ENCODE measurements at places on chromosomes 12 and 14.

- no peak for DNase-seq
Measured at GRCh38 chr12:31474751-31475150, 116.2 kb downstream of the DENND5B start.

DNA sequence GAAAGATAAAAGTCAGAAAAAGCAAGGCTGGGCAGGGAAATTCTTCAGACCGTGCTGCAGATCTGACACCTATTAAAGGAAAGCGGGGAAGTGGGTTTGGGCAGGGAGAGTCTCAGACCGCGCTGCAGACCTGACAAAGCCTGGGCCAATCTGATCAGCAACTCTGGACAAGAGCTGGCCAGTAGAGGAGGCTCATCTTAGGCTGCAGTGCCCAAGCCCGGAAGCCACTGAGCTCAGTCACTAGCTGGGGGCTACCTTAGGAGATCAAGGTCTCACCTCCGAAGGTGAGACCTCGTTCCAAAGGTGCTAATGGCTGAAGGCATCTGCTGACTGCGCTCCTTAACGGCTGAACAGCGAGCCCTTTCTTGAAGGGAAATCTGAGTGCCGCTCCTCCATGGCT, 60.2 kb downstream of the SINHCAF start:
- DNase-seq, result no peak

DNA sequence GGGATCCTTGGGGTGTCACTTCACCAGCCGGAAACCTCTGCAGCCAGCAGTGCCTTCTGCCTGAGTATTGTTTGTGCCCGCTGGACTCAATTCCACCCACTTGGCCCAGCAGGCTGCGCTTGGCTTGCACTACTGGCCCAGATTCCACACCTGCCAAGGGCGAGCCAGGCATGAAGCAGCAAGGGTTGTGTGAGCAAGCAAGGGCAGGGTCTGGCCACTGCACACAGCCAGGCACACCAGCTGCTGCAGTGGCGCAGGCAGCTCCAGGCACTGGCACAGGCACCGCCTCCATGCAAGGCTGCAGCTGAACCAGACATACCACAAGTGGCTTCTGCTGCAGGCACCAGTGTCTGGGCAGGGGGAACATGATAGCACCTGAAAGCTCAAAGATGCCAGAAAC, 99.5 kb downstream of the NUAK1 start:
- DNase-seq, result no peak

GRCh38 chr14:19918553-19919264, 1.7 kb upstream of the OR4K5 start:
- no peak for DNase-seq

DNA sequence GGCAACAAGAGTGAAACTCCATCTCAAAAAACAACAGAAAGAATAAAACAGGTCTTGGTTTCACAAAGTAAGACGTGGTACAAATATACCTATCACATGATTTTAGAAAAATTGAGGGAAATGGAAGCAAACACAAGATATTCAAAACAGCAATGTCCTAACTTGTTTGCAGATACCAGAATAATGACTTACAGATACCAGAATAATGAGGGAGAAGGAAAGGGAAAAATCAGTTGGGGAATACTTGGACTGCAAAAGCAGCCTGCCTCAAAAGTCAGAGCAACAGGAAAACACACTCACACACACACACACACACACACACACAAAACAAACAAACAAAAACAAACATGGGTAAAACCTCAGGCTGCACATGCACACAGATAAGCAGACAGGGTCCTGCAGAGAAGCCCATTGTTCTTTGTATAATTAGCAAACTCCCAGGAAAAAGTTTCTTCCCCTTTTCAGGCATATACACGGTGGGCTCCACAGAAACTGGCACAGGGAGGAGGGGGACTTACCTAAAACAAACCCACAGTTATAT, 65.7 kb upstream of the CAPRIN2 start:
- DNase-seq, result no peak

GRCh38 chr14:59687663-59688062, 111.1 kb upstream of the CCDC175 start:
- no peak for DNase-seq

DNA sequence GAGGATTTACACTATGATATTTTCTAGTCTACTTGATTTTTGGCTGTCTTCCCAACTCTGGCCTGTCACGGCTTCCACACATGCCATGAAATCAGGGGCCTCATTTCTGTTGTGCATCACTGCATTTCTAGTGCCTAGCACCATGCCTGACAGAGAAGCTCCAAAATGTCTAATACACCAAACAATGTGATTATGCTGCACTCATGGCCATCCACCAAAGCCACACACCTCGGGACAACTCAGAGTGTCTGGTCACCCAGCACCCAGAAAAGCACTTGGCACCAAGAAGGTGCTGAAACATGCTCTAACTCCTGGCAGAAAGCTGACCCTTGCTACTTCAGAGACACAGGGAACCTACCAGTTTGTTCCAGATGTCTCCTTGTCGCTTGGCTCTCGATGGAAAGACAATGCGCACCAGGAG, 11.3 kb downstream of the GCN1 start:
- peak; percentile 32 for DNase-seq

DNA sequence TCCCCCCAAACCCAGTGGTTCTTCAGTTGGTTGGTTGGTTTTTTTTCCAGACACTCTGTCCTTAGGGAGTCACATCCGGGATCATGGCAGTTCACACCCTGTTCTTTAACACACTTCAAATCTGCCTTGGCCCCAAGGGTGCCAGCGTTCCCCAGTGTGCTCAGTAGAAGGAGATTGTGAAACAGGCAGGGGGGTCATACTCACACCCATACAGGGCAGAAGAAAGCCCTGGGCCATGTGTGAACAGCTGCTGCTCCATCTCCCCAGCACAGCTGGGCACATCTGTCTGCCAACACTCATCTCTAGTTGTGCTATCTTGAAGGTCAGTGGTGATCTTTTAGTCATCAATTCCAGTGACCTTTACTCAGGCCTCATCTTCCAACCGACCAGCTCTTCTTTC, 64.4 kb upstream of the FUT8 start:
- DNase-seq, result no peak

DNA sequence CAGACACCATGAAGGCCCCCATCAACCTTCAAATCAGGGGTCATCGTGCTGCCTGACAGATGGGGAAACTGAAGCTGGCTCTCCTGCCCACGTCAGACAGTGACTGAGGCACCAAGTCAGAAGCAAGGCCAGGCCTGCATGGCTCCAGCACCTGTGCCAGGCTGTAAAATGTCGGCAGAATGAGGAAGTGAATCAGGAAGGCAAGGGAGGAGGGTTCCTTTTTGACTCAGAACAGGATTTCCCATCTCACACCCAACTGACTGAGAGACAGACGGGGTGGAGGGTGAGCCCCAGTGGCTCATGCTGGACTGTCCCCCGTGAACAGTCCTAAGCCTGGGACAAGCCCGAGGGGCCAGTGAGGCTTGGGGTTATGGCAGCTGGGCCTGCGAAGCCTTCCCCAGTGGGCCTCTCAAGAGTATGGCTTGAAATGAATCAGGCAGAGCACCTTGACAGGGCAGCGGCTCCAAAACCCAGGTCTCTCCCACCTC, 20.9 kb downstream of the SYNE3 start:
- no peak for DNase-seq

GRCh38 chr14:75170772-75171171, 5.6 kb downstream of the TMED10 start:
- DNase-seq, result peak; percentile 33

DNA sequence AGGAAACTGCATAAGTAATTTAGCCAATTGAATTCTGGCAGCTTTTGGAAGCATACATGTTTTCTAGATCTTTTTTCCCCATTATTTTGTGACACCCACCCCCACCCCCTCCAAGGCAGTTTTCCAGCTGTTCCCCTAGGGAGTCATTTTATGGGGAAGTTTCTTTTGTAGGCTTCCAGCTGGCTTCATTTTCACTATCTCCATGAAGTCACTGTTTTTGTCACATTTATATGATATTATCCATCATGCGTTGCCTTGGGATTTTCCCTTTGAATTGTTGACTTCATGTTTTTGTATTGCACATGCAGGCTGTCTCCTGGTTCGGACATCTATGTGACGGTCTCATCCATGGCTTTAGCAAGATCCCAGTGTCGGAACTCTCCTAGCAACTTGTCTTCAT, 233.6 kb upstream of the RGS6 start:
- no peak for DNase-seq

- no peak for DNase-seq
Measured at GRCh38 chr12:124780336-124780735, 83.3 kb downstream of the SCARB1 start.

GRCh38 chr14:24430682-24431568, 1.2 kb downstream of the KHNYN start:
- peak; percentile 60 for DNase-seq

DNA sequence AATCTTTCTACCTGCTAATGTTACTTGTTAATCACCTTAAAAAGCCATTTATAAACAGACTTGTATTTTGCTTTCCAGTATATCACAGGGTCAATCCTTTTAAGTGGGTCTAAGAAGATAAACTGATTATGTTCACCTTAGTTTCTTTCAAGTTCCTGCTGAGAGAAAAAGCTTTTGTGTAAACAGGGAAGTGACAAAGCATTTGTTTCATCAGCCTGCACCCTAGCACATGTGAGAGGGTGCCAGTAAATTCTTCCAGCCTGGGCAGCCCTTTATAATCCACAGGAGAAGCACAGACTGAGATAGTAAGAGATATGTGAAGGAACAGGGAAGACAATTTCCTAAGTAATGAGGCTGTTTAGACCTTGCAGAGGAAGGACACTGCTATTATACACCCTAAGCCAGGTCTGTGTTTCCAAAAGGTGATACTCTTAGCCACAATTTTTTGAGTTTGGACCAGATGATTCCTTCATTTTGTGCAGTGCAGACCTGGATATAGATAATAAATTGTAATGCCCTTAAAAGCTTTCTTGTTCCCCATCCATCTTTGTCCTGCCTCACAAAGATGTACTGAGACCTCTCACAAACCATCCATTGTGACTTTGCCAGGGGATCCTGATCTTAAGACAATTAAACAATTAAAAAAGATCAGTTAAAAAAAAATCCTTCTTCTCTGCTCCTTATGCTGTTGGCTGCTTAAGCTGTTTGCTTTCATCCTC, 150.7 kb downstream of the KTN1 start:
- no peak for DNase-seq

GRCh38 chr14:100398044-100398443, 74.9 kb downstream of the SLC25A47 start:
- DNase-seq, result no peak

DNA sequence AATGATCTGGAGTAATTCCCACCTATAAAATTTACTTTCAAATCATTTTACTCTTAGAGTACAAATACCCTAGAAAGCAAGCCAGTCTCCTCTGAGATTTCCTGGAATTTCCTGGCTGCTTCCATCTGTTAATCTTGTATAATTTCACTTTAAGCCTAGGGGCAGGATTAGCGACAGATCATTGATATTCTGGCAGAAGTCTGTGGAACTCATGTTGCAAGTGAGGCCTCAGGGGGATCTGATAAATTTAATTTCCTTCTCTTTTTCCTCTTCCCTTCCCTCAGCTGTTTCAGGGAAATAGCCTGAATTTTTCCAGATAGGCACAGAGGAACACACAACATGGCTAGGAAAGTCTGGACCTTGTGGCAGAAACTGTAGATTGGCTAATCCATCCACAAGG, 5.9 kb upstream of the KRT6A start:
- no peak for DNase-seq

DNA sequence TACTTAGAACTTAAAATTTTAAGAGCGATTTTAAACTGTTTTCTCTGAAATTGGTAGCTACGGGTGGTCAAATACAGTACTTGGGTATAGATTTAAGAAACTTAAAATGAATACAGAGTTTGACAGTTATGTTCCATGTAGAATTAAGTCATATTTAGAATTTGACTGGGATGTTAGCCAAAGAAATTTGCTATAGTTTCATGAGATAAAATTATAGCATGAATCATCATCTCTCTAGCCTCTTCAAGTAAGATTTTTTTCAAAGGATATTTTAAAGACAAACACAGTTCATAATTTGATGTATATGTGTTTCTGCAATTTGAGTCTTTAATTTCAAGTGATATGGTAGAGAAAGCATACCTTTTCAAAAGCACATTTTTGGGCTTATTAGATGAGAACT, 41.0 kb downstream of the ZCRB1 start:
- peak; percentile 16 for DNase-seq

DNA sequence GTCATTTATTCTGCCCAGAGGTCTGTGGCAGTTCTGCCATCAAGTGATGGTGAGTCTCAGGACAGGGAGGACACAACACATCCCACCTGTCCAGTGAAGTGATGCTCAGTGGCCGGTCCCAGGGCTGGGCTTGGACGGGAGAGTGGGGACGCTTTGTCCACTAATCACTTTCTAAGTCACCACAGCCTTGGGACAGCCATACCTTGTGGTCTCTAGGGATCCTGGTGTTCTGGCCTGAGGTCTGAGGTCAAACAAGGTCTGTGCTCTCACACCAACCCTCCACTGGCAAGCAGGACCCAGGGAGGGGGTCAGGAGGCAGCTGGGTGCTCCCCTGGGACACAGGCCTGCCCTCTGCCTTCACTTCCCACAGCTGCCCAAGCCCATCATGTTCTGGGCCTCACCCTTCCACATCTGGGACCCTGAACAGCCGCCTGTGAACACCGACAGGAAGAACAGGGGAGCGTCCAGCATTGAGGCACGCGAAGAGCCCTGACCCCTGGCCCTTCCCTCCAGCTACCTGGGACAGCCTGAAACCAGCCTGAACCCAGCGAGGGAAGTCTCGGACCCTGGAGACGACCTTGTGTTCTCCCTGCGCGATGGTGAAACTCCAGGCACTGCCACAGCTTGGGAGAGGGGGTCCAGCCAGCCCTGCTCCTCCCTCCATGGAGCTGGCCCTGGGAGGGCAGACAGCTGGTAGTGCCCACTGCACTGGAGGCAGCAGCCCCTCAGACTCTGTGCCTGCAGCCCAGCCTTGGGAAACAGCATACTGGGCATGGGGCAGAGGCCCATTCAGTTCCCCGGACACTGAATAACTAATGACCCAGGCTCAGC, 19.7 kb upstream of the GPR132 start:
- no peak for DNase-seq

DNA sequence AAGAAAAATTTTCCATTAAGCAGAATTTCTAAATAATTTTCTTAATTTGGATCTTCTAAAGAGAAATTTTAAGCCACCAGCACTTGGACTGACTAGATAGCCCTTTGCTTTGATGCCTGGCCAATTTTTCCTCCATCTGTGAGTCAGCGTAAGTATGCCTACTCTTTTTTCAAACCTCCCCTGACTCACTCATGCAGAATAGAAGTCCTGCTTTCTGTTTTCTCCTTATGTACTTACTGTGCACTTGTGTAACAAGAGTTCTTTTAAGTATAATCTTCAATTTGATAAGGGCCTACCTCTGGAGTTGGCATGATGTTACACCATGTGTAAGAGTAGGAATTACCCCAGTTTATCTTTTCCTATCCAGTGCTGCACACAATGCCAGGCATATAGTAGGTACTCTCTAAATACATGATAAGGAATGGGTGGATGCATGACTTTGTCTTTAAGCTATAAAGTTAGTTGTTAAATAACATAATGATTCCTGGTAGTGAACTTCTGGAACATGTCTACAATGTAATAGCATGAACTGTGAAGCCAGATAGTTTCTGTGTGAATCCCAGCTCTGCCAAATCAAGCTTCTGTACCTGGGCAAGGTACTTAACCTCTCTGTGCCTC, 329.6 kb downstream of the TMTC2 start:
- peak; percentile 79 for DNase-seq

Measured in fibroblast of skin of right quadriceps (primary cell).